PC-9 (cell line): ENCODE measurements at places on chromosomes 4 and X. TPM values are rescaled to one million over a fixed set of nuclear protein-coding genes. Genes with fewer than 3 reads are reported as not detected.

DNA sequence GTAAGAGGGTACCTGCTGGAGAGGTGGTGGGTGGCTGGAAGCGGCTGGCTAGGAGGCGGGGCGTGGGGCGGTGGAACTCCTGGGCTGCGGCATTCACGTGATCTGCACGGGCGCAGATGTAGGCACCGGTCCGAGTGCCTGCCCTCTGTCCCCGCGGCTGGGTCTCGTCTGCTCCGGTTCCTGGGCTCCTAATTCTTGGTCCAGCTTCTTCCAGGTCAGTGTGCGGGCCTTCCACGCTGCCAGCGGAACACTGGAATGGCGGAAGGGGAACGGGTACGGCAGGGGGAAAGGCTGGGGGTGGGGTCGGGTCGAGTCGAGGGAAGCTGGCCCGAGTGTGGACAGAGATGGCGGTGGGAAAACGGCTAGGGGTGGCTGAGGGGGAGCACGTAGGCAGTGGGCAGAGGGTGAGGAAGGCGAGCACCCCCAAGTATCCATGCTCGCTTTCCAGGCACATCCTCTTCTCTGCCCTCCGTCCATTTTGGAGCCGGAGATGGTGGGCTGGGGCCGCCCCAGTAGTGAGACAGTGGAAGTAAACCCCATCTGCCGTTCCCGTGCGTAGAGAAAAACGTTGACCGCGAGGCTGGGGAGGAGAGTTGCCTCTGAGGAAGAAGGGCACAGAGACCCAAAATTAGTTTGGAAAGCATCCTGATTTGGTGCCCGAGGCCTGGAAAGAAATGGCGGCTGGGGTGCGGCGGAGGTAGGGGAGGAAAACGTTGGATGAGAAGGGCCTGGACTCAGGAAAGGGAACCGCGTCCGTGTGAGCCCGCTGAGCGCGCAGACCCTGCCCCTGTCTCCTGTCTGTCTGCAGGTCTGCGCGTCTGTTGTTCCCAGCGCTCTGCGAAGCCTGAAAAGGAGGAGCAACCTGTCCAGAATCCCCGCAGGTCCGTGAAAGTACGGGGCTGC, at the start of gene TCEAL4:
TSS of gene TCEAL4 (plus strand) at position 105 of the 903 bp plus-strand sequence. CDS start 1,161 bp downstream, outside the sequence.
- H3K4me1 ChIP-seq, result peaks cover 7% of the 10 kb centered on the region; the same call in 1 of the 2 replicates
- H3K27me3 ChIP-seq, result no peaks in the 10 kb centered on the region
- DNase-seq, result no peak
- H3K27ac ChIP-seq, result no peak within 1 kb of the TSS

DNA sequence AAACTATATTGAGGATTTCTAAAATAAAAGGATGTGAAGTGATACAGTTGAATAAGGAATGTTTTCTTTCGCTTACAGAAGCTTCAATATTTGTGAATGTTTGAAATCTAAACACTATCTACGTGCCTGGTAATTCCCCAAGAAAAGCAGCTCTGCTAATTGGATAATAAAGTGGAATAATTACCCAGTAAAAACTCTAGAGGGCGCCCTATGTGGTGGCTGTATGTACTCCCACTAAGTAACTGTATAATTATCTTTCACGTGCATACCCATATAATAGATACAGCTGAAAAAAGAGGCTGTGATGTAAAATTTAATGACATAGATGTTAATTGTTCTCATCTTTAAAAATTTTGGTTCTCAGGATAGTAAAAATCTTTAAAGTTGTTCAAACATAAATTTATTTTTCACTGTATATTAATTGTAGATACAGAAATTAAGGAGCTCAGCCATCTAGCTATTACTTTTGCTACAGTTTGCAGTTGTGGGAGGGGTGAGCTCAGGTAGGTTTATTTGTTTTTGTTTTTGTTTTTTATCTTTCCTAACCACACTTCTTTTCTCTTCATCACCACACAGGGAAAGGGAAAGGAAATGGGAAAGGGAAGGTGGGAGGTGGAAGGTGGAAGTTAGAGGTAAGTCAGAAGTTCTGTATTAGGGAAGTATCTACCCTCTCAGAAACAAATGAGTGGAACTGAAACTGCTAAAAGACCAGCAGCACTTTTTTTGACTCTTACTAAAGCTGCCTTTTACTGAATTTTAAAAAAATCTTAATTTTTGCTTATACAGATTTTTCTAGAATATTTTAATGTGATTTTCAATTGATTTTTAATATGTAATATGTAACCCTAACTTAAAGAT, 151.7 kb upstream of the RPS6KA6 start:
- no peaks in the 10 kb centered on the region for H3K27me3 ChIP-seq
- H3K36me3 ChIP-seq, result no peaks in the 10 kb centered on the region
- no peaks in the 10 kb centered on the region for H3K4me1 ChIP-seq

DNA sequence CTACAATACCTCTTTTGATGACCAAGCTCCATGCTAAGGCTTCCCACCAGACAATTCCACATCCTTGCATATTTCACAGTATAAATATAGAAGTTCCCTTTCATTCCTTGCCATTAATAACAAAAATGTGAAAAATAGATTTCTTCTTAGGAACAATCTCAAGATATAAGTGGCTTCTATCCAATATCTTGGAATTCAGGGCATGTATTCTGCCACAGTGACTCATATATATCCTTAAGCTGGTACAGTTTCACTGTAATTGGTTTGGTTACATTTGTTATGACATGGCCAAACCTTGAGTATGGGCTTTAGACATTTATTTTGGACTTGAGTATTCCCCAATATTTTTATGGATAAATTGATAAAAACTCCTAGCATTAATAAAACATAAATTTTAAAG, 181.7 kb upstream of the DDX53 start:
- H3K4me1 ChIP-seq, result no peaks in the 10 kb centered on the region
- no peak overlapping the region for H3K27ac ChIP-seq
- DNase-seq, result no peak
- H3K4me3 ChIP-seq, result no peak overlapping the region
- H3K27me3 ChIP-seq, result no peaks in the 10 kb centered on the region

Gene TCEAL3
- 11.7 and 12.8 TPM in 2 replicates for total RNA-seq

Gene TTC29
- total RNA-seq, result not detected in 2 replicates

GRCh38 chrX:3526731-3527130, 180.3 kb upstream of the MXRA5 start:
- no peaks in the 10 kb centered on the region for H3K4me1 ChIP-seq
- H3K27ac ChIP-seq, result no peak overlapping the region
- DNase-seq, result no peak
- H3K36me3 ChIP-seq, result no peaks in the 10 kb centered on the region
- H3K4me3 ChIP-seq, result no peak overlapping the region
- H3K27me3 ChIP-seq, result peaks cover 15% of the 10 kb centered on the region; the same call in 1 of the 2 replicates

Gene HSFX2
- 0.28 and 0.80 TPM in 2 replicates for total RNA-seq

Gene ADGRG2
- total RNA-seq, result 0.20 and 0.22 TPM in 2 replicates

Gene PLXNA3
- 109 and 124 TPM in 2 replicates for total RNA-seq

DNA sequence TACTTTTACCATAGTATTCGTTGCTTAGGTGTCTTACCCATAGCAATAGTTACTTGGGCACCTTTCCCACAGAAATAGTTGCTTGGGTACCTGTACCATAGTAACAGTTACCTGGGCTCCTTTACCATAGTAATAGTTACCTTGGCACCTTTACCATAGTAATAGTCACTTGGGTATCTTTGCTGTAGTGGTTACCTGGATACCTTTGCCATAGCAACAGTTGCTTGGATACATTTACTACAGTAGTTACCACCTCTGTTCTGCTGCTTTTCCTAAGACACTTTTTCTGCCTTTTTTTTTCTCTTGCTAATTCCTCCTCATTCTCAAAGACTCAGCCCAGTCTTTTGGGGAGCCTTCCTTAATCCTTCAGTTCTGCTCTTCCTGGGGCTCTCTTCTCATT, 272.8 kb upstream of the PUDP start:
- DNase-seq, result no peak
- H3K4me1 ChIP-seq, result no peaks in the 10 kb centered on the region
- H3K4me3 ChIP-seq, result no peak overlapping the region
- H3K36me3 ChIP-seq, result no peaks in the 10 kb centered on the region

GRCh38 chrX:118189628-118190027, 73.0 kb upstream of the KLHL13 start:
- DNase-seq, result no peak
- no peak overlapping the region for H3K27ac ChIP-seq
- no peak overlapping the region for H3K4me3 ChIP-seq
- H3K36me3 ChIP-seq, result no peaks in the 10 kb centered on the region
- no peaks in the 10 kb centered on the region for H3K4me1 ChIP-seq

DNA sequence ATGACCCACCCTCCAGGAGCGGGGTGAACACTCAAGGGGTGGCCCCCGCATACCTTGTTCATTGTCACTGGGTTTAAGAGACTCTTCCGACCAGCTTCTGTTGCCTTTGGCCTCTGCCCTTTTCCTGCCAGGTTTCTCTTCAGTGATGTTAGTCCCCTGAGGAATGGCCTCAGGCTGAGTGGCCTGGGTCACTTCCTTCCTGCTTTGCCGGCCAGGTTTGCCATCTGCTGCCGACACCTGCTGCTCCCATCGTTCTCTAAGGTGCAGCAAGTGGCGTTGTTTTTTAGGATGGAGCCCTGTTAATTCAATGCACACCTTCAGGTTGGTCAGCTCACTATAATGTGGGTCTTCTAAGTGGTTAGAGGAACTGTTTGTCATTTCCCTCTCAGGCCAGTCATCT, 34.2 kb downstream of the BCOR start:
- H3K27ac ChIP-seq, result no peak overlapping the region
- H3K27me3 ChIP-seq, result no peaks in the 10 kb centered on the region
- no peak for DNase-seq
- no peak overlapping the region for H3K4me3 ChIP-seq
- H3K4me1 ChIP-seq, result no peaks in the 10 kb centered on the region

- H3K4me1 ChIP-seq, result no peaks in the 10 kb centered on the region
- no peaks in the 10 kb centered on the region for H3K27me3 ChIP-seq
Observed at GRCh38 chrX:47458528-47458927, 24.5 kb downstream of the ZNF41 start.

- DNase-seq, result no peak
- H3K4me1 ChIP-seq, result peaks cover 16% of the 10 kb centered on the region
- H3K4me3 ChIP-seq, result no peak overlapping the region
- no peaks in the 10 kb centered on the region for H3K27me3 ChIP-seq
Observed at GRCh38 chr4:56762484-56763250, 58.8 kb downstream of the SPINK2 start.

DNA sequence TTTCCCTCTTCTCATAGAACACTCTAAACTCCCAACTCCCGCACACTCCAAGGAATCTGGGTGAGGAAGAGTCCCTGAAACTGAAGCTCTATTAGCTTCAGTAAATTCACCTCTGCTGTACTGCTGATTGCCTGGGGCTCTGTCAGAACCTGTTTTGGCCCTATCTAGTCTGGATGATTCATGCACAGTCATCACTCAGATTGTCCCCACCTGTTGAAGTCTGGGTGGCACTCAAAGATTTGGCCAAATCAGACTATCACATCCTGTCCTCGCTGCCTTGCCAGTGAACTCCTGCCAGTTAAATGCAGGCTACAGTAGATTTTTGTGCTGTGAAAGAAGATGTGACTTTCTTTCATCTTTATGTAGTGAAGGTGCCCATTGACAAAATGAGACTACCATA, 63.5 kb upstream of the EMCN start:
- DNase-seq, result peak; percentile 59
- no peaks in the 10 kb centered on the region for H3K27me3 ChIP-seq
- H3K4me1 ChIP-seq, result peaks cover 19% of the 10 kb centered on the region
- H3K4me3 ChIP-seq, result no peak overlapping the region
- H3K27ac ChIP-seq, result peak overlapping the region; percentile 22; the same call in 1 of the 2 replicates
- no peaks in the 10 kb centered on the region for H3K36me3 ChIP-seq

- peak; percentile 46 for DNase-seq
- no peaks in the 10 kb centered on the region for H3K36me3 ChIP-seq
- H3K27ac ChIP-seq, result peak overlapping the region; percentile 94
- H3K27me3 ChIP-seq, result no peaks in the 10 kb centered on the region
Observed at GRCh38 chrX:16953606-16954211, 7.3 kb downstream of the REPS2 start.

- peak overlapping the region; percentile 70 for H3K27ac ChIP-seq
- no peak overlapping the region; the same call in 1 of the 2 replicates for H3K4me3 ChIP-seq
- H3K27me3 ChIP-seq, result no peaks in the 10 kb centered on the region
- H3K36me3 ChIP-seq, result no peaks in the 10 kb centered on the region
Observed at GRCh38 chrX:20378233-20378920, 111.7 kb upstream of the RPS6KA3 start.

Gene KLF8
- 92.7 and 93.2 TPM in 2 replicates for total RNA-seq

- no peaks in the 10 kb centered on the region for H3K27me3 ChIP-seq
- H3K4me3 ChIP-seq, result no peak overlapping the region
- H3K27ac ChIP-seq, result no peak overlapping the region
- no peak for DNase-seq
- H3K36me3 ChIP-seq, result no peaks in the 10 kb centered on the region
Observed at GRCh38 chr4:166229799-166230198, 356.8 kb downstream of the TLL1 start.

DNA sequence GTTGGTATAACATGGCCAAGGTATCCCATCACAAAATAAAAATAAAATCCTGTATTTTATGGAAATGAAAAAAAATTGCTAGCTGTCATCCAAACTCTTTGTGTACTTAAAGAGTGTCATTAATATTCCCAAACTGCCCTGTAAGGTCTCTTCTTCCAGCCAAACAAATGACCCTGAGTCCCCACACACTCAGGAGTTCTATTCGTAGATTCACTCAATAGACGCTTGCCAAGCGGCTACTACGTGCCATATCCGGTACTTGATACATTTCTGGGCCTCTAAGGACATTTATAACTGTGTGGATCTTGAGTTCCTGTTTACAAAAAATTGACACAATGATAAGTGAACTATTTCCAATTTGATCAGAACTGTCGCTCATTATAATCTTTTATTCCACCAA, 245.1 kb downstream of the SCFD2 start:
- no peaks in the 10 kb centered on the region for H3K36me3 ChIP-seq
- no peaks in the 10 kb centered on the region for H3K27me3 ChIP-seq
- H3K27ac ChIP-seq, result no peak overlapping the region
- no peak overlapping the region for H3K4me3 ChIP-seq

Gene TMEM150C
- total RNA-seq, result 0.74 and 0.98 TPM in 2 replicates

- no peak for DNase-seq
- no peak overlapping the region for H3K4me3 ChIP-seq
- H3K4me1 ChIP-seq, result no peaks in the 10 kb centered on the region
Observed at GRCh38 chrX:42070866-42071265, 147.5 kb upstream of the CASK start.

GRCh38 chr4:139761461-139761860, 95.8 kb downstream of the MGST2 start:
- no peak overlapping the region for H3K4me3 ChIP-seq
- DNase-seq, result no peak
- H3K36me3 ChIP-seq, result no peaks in the 10 kb centered on the region
- H3K27me3 ChIP-seq, result no peaks in the 10 kb centered on the region
- H3K27ac ChIP-seq, result no peak overlapping the region
- H3K4me1 ChIP-seq, result no peaks in the 10 kb centered on the region

DNA sequence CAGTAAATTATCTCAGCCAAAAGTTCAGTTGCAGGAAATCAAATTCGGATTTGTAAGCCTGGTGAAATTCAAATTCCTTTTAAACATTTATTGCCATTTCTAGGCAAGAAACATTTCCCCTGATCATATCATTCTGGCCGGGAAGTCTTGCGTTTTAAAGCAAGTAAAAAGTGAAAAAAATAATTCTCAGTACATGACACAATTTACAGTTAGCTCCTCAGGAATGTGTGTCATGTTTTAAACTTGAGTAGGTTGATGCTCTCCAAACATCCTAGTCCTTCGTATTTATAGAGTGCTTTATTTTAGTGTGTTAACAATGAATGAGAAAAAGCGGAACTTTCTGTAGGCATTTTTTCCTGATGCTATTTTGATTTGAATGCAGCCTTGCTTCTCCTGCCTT, 158.3 kb upstream of the SCML1 start:
- no peaks in the 10 kb centered on the region for H3K36me3 ChIP-seq
- no peaks in the 10 kb centered on the region for H3K27me3 ChIP-seq
- DNase-seq, result no peak
- no peak overlapping the region for H3K27ac ChIP-seq
